ENCODE measurements at places on chromosomes 12 and 14. TPM values are rescaled to one million over a fixed set of nuclear protein-coding genes. Genes with fewer than 3 reads are reported as not detected.

DNA sequence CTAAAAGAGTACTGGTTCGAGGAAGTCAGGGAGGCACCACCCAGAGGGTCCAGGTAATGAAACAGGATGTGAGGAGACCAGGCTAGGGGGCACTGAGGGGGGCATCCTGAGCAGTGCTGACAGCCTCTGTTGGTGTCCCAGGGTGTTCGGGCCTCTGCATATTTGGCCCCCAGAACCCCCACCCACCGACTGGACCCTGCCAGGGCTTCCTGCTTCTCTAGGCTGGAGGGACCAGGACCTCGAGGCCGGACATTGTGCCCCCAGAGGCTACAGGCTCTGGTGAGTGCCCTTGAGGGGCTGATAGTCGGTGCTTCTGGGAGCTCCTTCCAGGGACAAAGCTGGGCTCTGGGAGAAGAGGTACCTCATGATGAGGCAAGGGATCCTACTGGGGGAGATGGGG lies 2.6 kb downstream of the TROAP start:
- no peak for DNase-seq

GRCh38 chr14:54864526-54864925 lies 38.1 kb downstream of the GCH1 start:
- no peak for DNase-seq

GRCh38 chr14:65703996-65704395 lies 291.5 kb downstream of the FUT8 start:
- no peak for DNase-seq

- DNase-seq, result no peak
Measured at GRCh38 chr12:26323673-26324072, 128.3 kb downstream of the SSPN start.

- DNase-seq, result no peak
Measured at GRCh38 chr12:70214972-70215617, 28.1 kb upstream of the CNOT2 start.

GRCh38 chr14:101979666-101980065 lies 15.3 kb downstream of the DYNC1H1 start:
- DNase-seq, result no peak

GRCh38 chr12:64090047-64090446 lies 132.0 kb downstream of the KICS2 start:
- DNase-seq, result no peak

DNA sequence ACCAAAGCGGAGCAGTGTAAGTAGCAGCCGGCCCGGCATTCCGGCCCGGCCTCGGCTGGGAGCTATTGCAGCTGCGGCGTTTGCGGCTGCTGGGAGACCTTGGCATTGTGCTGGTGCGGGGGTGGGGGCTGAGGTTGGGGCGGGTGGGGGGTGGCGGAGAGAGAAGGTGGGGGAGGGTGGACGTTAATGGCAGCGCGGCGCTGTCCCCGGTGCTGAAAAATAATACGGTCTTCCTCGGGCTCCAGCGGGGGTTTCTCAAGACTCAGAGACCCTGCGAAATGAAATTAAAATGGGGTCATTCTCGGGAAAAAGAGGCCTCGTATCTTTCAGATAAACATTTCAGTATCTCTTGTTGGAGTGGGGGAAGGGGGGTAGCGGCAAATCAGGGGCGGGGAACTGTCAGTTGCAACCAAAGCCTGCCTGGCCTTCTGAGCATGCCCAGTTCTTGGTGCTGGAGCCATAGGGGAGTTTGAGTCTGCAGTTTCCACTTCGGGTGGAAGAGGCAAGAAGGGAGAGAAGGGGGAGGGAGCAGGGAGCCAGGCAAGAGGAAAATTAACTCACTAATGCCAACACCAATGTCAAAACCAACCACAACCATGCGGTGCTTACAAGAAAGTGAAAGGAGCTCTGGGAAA lies 414 bp downstream of the UNC79 start:
- peak; percentile 81 for DNase-seq

DNA sequence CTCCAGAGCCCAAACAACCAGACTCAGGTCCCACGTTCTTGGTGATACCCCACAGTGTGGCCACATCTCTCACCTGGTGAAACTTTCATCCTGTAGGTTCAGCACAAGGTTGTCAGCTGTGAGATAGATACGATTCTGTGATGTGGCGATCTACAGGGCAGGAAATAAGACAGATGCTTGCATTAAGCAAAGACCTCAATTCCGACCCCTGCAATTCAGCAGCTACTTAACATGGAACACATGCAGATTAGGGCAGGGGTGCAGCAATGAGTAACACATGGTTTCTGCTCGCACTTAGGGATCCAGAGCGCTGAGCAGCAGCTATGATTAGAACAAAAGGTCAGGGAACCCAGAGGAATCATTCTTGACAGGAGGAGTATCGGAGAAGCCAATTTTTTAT lies 4.1 kb downstream of the PHB2 start:
- DNase-seq, result peak; percentile 7

- DNase-seq, result no peak
Measured at GRCh38 chr12:14403711-14404196, 38.3 kb downstream of the ATF7IP start.

GRCh38 chr14:68970038-68970612 lies 9.0 kb downstream of the ACTN1 start:
- DNase-seq, result no peak

DNA sequence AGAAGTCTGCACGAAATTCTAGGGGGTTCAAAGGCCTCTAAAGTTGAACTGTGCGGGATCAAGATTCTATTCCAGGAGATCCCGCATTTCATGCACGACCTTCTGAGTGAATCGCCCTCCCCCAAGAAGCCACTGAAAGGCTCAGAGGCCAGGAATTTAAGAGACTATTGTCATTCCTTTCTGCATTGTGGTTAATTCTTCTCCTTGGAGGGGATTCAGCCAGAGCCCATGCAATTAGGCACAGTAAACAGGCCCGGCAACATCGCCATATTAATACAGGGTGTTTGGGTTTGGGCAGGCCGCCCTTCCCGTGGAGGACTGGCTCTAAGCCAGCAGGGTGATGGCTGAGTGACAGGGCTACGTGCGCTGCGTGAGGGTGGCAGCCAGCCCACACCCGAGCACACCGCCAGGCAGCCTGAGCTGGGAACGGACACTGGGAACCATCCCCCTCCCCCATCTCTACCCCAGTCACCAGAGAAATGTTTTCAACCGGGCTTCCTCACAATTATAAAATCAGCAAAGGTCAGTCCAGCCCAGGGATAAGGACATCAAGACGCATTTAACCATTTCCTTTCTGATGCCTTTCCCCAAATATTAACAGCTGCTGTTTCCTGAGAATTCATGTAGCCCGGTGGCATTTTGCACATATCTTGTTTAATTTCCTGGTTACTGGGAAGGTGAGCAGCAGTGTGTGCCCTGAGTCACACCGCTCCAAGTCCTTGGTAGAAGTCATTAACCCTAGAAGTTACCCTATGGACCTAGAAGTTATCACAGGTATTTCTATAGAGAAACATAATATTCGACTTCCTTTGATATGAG lies 12.5 kb downstream of the EGLN3 start:
- DNase-seq, result peak; percentile 93

- DNase-seq, result no peak
Measured at GRCh38 chr14:90815822-90816662, at the start of gene TTC7B. TTC7B (minus strand) TSS chr14:90816430; CDS start chr14:90816295, 135 bp downstream.

- DNase-seq, result peak; percentile 88
Measured at GRCh38 chr12:124520265-124520701, 47.1 kb downstream of the NCOR2 start.

GRCh38 chr14:70188659-70189455 lies at the start of gene SLC8A3:
SLC8A3 (minus strand) TSS chr14:70188951; CDS start chr14:70168422, 20,529 bp downstream.
- peak; percentile 39 for DNase-seq

GRCh38 chr12:70788774-70789173 lies 131.8 kb downstream of the PTPRR start:
- DNase-seq, result no peak

GRCh38 chr12:123271001-123271668 lies 521 bp downstream of the CDK2AP1 start:
- peak; percentile 90 for DNase-seq

GRCh38 chr14:98069712-98070171 lies 1202.3 kb downstream of the BCL11B start:
- no peak for DNase-seq

- no peak for DNase-seq
Measured at GRCh38 chr14:36430662-36431084, 89.4 kb downstream of the NKX2-1 start.

GRCh38 chr12:66964629-66965028 lies 285.8 kb upstream of the GRIP1 start:
- no peak for DNase-seq

- no peak for DNase-seq
Measured at GRCh38 chr12:124024776-124025175, 51.8 kb downstream of the ZNF664 start.

GRCh38 chr14:76716285-76716684 lies 45.0 kb upstream of the VASH1 start:
- no peak for DNase-seq

DNA sequence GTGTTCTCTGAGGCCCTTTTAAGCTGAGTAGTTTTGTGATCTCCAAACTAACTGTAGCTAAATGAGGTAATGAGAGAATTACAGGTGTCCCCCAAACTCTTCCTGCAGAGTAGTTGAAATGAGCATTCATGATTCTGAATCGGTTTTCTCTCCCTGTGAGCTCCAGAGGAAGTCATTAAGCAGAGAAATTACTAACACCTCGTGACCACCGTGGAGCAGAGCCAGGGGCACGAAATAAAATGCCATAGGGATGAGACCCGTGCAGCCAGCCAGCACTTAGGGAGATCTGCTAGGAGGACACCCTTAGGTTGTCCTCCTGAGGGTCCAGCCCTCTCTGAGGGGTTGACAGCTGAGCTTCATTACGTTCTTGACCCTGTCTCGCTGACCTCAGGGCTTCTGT lies 79.5 kb downstream of the SLC25A47 start:
- DNase-seq, result no peak

DNA sequence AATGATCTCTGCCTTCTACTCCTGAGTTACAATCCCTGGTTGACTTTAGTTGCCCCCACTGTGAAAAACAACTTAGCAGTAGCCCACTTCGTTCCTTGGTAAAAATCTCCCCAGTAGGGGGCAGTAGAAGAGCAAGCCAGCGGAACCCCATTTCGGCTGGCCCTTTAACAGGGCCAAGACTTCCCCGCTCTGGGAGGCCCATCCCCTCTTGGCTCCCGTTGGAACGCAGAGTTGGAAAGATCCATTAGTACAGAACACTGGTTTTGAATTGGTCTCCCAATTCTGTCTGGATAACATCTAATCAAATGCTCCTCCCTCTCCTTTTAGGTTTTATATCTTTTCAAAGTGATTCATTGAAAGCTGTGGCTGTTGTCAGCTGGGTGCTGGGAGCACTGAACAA lies 1133.3 kb downstream of the BCL11B start:
- DNase-seq, result no peak

DNA sequence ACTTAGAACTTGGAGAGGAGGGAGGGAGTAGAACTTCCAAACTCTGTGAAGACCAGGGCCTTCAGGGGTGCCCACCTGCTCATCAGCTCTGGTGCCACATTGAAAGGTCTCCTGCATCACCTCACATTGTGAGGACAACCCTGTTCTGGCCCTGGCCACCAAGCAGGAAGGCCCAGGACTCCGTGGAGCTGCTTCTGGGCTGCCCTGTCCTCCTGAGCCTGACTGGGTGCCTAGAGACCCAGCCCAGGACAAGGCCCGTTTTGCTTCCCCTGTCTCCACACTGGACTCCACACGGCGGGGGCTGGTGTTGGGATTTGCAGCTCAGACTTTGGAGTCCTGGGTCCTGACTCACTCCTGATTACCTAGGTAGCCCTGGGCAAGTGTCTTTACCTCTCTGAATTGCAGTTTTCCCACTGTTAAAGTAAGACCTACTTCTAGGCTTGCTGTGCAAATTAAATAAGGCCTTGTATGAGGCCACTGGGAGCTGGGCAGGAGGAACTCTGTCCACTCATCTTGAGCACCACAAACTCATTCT lies 12.5 kb upstream of the KRT82 start:
- no peak for DNase-seq

GRCh38 chr12:120798696-120799095 lies 73.1 kb downstream of the ACADS start:
- DNase-seq, result no peak

GRCh38 chr14:63308723-63309317 lies 9.9 kb downstream of the GPHB5 start:
- peak; percentile 61 for DNase-seq

- DNase-seq, result no peak
Measured at GRCh38 chr12:102390068-102390467, 90.3 kb downstream of the IGF1 start.

ITGB7 gene
- 1.8 TPM for polyA plus RNA-seq

SBNO1 gene
- polyA plus RNA-seq, result 4.2 TPM

CFAP54 gene
- polyA plus RNA-seq, result 0.04 TPM

LRRK2 gene
- polyA plus RNA-seq, result 2.5 TPM

SLC15A4 gene
- polyA plus RNA-seq, result 14.7 TPM

IFNG-AS1 gene
- polyA plus RNA-seq, result not detected

AKAP3 gene
- polyA plus RNA-seq, result 0.87 TPM

SYNDIG1L gene
- polyA plus RNA-seq, result 2.5 TPM

FOXN4 gene
- polyA plus RNA-seq, result 0.12 TPM

PTPN21 gene
- 5.0 TPM for polyA plus RNA-seq

AQP6 gene
- polyA plus RNA-seq, result 0.31 TPM

Data from pancreas (tissue), 10 donors.